ENCODE measurements at places on chromosomes 13 and 19.

- DNase-seq = no peak
Observed at GRCh38 chr19:36986131-36986530, 70.0 kb downstream of the ZNF568 start.

DNA sequence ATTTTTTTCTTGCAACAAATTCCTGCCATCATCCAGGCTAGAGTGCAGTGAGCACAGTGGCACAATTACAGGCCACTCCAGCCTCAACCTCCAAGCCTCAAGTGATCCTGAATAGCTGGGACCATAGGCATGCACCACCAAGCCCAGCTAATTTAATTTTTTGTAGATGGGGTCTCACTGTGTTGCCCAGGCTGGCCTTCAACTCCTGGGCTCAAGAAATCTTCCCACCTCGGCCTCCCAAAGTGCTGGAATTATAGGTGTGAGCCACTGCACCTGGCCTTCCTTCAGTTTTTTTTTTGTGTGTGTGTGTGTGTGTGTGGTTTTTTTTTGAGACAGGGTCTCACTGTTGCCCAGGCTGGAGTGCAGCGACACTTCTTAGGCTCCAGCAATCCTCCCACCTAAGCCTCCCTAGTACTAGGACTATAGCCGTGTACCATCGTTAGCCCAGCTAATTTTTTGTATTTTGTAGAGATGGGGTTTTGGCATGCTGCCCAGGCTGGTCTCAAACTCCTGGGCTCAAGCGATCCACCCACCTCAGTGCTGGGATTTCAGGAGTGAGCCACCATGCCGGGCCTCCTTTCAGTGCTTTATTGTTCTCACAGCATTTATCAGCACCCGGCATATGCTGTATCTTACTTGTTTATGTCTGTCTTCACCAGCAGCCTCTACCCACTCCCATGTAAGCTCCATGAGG lies 5.9 kb upstream of the SRRM5 start:
- DNase-seq = no peak

DNA sequence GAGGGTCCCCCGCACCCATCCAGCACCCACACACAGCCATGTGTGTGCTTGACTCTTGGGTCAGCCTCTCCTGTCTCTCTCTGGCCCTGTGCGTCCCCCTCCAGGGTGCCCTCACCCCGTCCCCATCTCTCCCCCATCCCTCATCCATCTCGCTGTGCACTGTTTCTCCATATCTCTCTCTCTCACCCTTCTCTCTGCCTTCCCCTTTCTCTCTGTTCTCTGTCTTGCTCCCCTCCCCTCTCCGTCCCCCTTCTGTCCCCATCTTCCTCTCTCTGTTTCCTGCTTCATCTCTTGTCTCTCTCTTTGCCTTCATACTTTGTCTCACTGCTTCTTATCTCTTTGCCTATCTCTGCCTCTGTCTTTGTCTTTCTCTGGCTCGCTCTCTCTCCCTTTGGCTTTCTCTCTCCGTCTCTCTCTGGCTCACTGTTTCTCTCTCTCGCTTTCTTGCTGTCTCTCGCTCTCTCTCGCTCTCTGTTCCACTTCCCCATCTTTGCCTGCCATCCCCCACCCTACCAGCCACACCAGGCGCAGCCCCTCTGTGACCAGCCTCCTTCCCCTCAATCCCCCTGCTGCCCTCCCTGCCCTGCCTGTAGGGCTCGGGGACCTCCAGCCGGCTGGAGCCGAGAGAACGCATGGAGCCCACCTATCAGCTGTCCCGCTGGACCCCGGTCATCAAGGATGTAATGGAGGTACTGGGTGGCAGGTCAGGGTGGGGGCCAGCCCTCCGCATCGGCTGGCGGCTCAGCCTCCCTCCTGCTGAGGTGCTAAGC lies 8.9 kb downstream of the STXBP2 start:
- DNase-seq = no peak

GRCh38 chr19:54518844-54519243 lies 16.2 kb downstream of the LAIR2 start:
- DNase-seq = no peak

DNA sequence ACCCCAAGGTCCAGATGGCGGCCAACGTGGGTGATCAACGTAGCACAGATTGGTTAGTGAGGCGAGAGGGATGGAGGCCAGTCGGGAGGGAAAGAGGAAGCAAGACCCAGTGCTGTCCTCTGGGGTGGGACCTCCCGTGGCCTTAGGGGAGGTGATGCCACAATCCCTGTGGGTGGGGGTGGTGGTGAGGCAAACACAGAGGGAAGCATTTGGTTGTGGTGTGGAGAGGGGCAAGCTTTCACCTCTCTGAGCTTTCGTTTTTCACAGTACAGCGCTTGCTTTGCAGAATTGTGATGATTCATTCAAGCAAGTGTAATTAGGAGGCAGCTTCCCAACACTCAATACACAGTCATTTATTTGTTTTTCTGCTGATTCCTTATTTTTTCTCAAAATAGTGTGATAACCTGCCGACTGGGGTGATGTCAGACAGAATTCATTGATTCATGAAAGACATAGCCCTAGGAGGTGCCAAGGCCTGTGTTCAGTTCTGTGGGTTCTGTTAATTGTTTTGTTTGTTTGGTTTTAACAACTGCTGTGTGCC lies 2.4 kb downstream of the LENG8 start:
- DNase-seq = no peak

- peak; percentile 69 for DNase-seq
Observed at GRCh38 chr19:35038623-35039512, 2.7 kb upstream of the HPN start.

GRCh38 chr19:824885-825284 lies 2.8 kb upstream of the AZU1 start:
- DNase-seq = no peak

GRCh38 chr13:21074546-21074945 lies 13.2 kb upstream of the LATS2 start:
- DNase-seq = no peak

DNA sequence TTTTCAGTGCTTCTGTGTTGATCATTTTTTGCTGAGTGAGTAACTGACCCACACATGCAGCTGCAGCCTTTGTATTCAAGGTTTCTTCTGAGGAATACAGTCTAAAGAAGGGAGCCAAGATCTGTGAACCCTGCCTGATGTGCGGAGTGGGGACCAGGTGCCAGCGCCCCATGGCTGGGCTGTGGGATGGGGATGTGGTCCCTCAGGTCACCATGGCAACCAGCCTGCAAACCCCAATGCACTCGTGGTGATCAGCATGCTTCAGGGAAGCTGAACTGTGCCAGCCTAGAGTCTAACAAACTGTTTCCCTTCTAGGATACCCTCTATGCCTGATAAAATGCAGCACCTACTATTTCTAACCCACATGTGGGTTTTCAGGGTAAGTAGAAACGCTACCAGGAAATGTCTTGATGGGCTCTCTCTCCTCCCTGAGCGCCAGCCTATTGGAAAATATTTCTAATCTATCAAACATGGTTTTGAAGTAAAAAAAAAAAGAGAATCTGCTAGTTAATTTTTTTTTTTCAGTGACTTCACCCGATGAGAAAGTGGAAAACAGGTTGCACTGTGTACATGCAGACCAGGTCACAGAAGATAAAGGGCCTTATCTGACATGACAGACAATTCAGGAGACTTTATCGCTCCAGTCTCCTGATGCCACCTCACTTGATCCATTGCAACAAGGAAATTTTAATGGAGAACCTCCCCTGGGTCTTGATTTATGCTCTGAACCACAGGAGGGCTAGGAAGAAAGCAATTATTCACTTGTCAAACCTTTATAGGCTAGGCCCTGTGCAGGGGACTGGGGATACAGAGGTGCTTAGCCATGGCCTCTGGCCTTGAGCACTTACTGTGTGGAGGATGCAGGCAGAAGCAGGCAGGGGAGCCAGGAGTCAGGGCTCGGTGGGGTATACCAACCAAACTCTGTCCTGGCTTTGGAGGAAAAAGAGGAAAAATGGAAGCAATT lies 51.1 kb downstream of the RASL11A start:
- no peak for DNase-seq

DNA sequence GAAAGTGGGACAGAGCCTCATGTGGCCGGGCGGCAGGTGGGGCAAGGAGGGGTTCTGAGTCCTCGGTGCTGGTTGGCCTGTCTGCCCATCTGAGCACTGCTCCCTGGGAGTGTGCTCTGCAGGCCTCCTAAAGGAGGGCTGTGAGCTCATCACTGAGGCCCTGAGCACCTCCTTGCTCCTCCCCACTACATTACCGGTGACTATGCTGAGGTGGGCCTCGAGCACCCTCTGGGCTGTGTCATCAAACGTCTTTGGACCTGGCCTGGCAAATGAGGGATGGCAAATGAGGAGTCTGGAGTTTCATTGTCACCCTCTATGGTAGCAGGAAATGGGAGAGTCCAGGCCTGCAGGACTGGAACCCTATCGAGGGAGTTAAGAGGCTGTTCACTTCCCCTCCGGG lies 38.8 kb upstream of the ZNF429 start:
- DNase-seq = no peak

DNA sequence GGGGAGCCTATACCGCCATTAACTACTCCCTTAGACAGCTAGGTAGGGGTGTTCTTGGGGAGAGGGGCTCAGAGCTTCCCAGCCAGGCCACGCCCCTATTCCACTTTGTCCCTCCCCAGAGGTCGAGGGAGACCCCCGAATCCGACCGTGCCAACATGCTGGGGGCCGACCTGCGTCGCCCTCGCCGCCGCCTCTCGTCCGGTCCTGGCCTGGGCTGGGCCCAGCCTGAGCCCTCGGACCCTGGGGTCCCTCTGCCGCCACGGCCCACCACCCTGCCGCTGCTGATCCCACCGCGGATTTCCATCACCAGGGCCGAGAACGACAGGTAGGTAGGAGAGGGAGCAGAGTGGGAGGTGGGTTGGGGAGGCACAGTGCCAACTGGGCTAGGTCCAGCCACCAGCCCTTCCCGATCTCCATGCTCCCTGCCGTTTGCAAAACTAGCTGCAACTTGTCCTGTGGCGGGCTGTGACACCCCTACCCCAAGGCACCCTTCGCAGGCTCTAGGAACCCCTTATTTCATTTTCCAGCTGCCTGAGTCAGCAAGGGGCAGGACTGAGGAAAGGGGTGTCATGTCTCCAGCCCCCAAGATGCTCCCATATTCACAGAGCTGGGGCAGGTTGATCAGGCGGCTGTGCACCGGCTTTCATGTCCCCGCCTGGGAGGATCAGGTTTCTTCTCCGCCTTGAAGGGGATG lies 2.6 kb upstream of the PDE4A start:
- DNase-seq = peak; percentile 61

- no peak for DNase-seq
Observed at GRCh38 chr13:33351319-33351718, 65.8 kb upstream of the STARD13 start.

- DNase-seq = no peak
Observed at GRCh38 chr13:113855012-113855921, 8.6 kb downstream of the GAS6 start.

DNA sequence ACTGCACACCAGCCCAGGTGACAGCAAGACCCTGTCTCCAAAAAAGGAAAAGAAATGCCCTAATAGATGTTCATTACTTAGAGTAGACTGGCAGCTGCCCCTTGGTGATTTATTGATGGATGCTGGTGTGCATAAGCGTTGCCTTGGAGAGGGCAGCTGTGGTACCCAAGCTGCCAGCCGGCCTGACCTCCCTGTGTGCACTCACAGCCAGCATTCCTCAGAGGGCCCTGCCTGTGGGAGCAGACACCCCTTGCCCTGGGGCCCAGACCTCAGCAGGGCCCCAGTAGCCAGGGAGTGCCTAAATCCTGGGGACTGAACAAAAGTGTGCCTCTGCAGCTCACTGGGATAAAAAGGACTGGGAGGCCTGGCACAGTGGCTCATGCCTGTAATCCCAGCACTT lies 7.8 kb upstream of the ACTN4 start:
- no peak for DNase-seq

GRCh38 chr19:32404213-32404932 lies 1.2 kb upstream of the DPY19L3 start:
- no peak for DNase-seq

DNA sequence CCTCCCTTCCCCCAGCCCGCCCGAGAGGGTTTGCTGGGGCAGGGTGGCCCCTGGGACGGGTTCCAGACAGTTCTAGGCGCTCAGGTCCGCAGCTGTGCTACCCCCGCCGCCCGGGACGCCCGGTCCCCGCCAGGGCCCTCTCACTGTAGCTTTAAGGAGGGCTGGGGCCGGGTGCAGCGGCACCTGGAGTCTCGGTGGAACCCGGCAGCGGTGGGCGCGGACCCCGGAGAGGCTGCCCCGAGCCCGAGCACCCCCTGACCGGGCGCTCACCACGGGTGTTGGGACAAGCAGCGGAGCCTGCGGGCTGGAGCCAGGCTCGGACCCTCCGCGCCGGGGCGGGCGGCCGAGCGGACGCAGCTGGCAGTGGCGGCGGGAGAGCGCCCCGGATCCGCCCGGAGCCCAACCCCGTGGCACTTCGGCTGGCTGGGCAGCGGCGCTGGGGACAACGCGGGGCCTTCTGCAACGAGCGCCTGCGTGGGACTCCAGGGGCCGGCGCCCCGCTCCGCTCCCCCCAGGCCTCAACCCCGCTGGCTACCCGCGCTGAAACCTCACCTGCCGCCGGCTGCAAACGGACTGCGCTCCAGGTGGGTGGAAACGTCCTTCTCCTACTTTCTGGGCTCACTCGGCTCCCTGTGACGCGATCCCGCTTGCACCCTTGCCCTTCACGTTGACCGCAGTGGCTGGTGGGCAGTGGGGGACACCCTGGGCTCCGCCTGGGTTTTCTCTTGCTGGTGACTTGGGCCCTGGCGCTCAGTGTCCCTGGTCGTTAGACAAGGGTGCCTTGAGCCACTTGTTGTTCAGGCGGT lies 81.1 kb downstream of the ZNF429 start:
- DNase-seq = no peak

Measured in NCI-H524 (cell line).